ENCODE measurements at places on chromosomes 16 and 17. TPM values are rescaled to one million over a fixed set of nuclear protein-coding genes. Genes with fewer than 3 reads are reported as not detected.

MPP2 gene
- 4.3 TPM for polyA plus RNA-seq

DNA sequence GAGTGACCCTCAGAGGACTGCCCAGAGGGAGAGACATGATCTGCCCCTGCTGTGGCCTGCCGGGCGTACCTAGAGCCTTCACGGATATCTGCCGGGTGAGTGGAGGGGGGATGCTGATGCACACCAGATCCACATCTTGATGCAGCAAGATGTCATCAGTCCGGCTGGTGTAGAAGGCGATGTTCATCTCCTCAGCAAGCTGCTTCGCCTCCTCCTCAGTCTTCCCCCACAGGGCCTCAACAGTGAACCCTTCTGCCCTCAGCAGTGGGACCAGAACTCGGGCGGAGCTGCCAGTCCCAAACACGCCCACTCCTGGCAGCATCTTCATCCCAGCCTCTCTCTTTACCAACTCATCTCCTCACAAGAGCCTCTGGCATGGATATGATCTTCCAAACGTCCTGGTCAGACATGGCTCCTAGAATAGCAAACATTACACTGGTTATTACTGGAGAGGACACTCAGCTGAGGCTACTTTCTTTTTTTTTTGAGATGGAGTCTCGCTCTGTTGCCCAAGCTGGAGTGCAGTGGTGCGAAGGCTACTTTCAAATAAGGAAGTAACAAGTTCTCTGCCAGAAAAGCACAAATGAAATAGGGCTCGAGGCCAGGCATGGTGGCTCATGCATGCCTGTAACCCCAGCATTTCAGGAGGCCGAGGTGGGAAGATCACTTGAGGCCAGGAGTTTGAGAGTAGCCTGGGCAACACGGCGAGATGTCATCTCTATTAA, 18.9 kb downstream of the C16orf86 start:
- DNase-seq: no peak

- DNase-seq: no peak
Measured at GRCh38 chr16:30581457-30581856, 4.0 kb downstream of the ZNF785 start.

DNA sequence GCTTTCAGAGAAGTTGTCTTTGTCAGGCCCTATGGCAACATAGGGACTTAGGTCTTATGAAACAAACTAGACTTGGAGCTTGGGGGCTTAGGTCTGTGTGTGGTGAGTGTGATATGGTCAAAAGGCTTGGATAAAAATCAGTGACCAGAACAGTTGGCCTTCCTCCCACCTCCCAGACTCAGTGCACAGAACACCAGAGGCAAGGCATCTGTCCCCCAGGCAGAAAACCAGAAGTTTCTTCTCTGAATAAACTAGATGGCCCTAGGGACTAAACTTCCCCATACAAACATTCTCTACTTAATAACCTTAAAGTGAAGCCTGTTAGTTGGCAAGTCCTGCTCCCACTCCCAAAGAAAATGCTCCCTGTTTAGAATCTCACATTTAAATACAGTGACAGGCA, 39.2 kb upstream of the PMFBP1 start:
- DNase-seq: no peak

- DNase-seq: no peak
Measured at GRCh38 chr16:86635176-86635876, 57.0 kb downstream of the FOXL1 start.

- peak; percentile 54 for DNase-seq
Measured at GRCh38 chr17:1122533-1123392, 57.0 kb downstream of the ABR start.

DNA sequence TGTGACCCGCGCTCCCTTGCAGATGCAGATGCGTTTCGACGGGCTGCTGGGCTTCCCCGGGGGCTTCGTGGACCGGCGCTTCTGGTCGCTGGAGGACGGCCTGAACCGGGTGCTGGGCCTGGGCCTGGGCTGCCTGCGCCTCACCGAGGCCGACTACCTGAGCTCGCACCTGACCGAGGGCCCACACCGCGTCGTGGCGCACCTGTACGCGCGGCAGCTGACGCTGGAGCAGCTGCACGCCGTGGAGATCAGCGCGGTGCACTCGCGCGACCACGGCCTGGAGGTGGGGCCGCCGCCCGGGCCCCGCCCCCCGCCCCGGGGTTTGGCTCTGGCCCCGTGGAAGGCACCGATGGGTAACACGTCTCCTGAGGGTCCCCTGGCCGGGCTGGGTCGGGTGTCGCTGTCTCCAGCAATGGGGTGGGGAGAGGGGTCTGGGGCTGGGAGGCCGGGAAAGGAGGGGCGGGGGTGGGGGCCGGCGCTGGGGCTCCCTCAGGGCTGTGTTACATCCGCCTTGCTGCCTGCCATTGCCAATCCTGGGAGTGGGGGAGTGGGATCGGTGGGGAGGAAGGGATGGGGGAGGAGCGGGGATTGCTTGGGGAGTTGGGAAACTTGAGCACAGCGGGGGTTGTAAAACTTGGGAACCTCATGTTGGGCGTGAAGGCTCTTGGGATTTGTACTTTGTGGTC, 737 bp downstream of the NUDT16L1 start:
- DNase-seq: peak; percentile 71

DNA sequence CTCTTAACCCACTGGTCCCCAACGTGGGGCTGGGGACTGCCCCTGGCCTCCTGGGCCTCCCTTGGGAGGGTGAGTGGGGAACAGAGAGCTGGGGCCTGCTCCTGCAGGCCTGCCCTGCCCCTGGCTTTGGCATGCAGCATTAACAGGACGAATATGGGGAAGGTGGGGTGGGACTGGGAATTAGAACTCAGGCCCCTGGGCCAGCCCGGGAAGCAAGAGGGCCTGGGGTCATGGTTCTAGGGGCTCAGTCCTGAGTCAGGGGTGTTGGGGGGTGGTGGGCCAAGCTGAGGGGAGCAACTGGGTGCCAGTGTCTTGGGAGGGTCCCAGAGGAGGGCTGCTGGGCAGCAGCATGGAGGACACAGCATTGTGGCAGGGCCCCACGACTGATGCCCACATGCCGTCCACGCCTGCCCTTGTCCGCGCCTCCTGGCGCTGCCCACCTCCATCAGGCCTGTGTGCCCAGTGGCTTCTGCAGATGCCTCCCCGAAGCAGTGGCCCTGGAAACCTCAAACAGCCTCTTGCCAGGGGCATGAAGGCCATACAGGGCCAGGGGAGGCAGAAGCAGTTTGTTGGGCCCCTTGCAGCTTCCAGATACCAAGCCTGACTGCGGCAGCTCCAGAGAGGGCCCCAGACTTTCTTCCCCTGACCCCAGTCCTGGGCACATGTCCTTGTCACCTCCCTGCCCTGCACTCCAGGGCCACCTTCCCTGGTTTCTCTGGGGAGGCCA, 4.8 kb downstream of the MAP2K3 start:
- no peak for DNase-seq

GRCh38 chr17:82205720-82206508, 6.7 kb downstream of the CCDC57 start:
- DNase-seq: peak; percentile 87

Measured in muscle of back (tissue), 13 donors.